GM23248 (cell line): ENCODE measurements at places on chromosomes 13 and 19.

DNA sequence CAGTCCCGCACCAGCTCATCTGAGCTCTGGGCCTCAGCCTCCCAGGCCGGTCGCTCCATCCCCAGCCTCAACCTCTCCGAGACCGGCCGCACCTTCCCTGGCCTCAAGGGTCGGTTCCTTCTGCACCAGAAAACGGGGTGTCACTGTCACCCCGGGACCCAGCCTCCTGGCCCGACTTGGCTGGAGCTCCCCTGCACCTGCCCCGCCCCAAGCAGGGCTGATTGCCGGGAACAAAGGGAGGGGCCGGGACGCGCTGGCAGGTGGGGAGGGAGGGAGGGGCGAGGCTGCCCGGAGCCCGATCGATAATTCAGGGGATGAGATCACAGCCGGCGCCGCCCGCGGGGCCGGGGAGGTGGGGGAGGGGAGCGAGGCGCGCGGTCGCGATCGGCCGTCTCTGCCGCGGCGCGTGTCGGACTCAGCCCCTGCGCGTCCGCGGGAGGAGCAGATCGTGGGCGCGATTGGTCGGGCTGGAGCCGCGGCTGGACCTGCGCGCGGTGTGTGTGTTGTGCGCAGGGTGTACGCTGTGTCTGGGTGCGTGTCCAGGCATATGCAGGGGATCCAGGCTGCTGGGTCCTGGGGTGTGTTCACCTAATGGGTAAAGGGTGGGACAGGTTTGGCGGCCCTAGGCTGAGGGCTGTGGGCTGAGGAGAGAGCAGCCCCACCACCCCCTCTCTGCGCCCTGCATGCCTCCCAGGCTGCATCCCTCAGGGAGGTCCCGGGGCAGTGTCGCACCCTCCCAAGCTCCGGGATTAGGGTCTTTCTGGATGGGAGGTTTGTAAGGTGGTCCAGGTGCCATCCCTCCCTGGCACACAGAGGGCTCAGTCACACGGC lies 1.1 kb upstream of the SHC2 start:
- H3K27me3 ChIP-seq, result peaks cover 19% of the 10 kb centered on the region
- H3K4me1 ChIP-seq, result no peaks in the 10 kb centered on the region
- DNase-seq, result peak; percentile 12
- H3K4me3 ChIP-seq, result no peak overlapping the region

- peaks cover 41% of the 10 kb centered on the region for H3K4me1 ChIP-seq
- peak overlapping the region; percentile 52 for H3K27ac ChIP-seq
- no peaks in the 10 kb centered on the region for H3K27me3 ChIP-seq
- peak overlapping the region; percentile 38 for H3K4me3 ChIP-seq
- peak; percentile 98 for DNase-seq
- no peaks in the 10 kb centered on the region for H3K36me3 ChIP-seq
These were observed 197.0 kb downstream of the COL4A1 start for GRCh38 chr13:110109910-110110309.

- no peak for DNase-seq
- H3K4me3 ChIP-seq, result no peak overlapping the region
- H3K4me1 ChIP-seq, result no peaks in the 10 kb centered on the region
- H3K36me3 ChIP-seq, result no peaks in the 10 kb centered on the region
These were observed 146.6 kb upstream of the GJB6 start for GRCh38 chr13:20378721-20379120.

DNA sequence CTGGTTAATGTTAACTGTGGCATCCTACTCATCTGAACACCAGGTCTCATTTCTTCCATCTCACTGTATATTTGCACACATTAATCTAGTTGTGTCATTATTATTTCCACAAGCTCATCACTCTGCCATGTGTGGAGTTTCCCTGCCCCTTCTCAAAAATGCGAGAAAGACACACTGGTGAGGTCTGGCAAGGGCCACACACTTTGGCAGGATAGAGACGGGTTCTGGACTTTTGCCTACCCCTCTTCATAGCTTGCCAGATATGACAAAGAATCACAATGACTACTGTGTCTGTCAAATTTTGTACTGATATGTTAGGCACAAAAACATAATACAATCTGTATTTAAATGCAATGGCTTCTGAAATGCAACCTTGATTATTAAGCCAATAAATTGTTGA lies 12.9 kb downstream of the GPR12 start:
- H3K4me1 ChIP-seq, result no peaks in the 10 kb centered on the region
- H3K27ac ChIP-seq, result no peak overlapping the region
- no peak overlapping the region for H3K4me3 ChIP-seq
- peaks cover 30% of the 10 kb centered on the region; the same call in 1 of the 2 replicates for H3K27me3 ChIP-seq

DNA sequence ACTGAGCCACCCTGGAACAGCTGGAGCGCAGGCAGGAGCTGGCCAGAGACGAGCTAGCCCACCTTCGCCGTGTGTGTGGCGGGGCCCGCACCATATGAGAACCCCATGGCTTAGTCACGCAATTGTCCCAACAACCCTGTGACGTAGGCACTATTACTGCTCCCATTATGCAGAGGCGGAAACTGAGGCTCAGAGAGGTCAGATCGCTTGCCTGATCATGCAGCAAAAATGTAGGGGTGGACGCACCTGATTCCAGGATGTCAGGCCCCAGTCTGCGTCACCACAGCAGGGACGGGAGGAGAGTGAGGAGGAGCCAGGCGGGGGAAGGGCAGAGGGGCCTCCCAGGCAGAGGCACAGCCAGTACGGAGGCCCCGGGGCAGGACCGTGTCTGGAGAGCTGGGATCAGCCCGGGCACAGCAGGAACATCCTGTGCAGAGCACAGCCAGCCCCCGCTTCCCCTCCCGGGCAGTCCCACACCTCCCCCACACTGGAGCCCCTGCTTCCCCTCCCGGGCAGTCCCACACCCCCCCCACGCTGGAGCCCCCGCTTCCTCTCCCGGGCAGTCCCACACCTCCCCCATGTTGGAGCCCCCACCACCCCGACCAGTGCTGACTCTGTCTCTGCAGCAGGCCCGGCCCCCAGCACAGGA lies 16.7 kb downstream of the PIP5K1C start:
- DNase-seq, result no peak
- H3K27me3 ChIP-seq, result no peaks in the 10 kb centered on the region
- H3K4me3 ChIP-seq, result no peak overlapping the region

GRCh38 chr19:37309834-37310575 lies 60.9 kb upstream of the ZNF527 start:
- H3K36me3 ChIP-seq, result no peaks in the 10 kb centered on the region
- no peaks in the 10 kb centered on the region for H3K27me3 ChIP-seq
- no peak overlapping the region for H3K4me3 ChIP-seq
- H3K27ac ChIP-seq, result no peak overlapping the region
- no peaks in the 10 kb centered on the region for H3K4me1 ChIP-seq

GRCh38 chr19:45972081-45972946 lies 1.4 kb downstream of the NOVA2 start:
- no peak overlapping the region for H3K4me3 ChIP-seq
- no peaks in the 10 kb centered on the region for H3K36me3 ChIP-seq
- DNase-seq, result no peak
- H3K4me1 ChIP-seq, result no peaks in the 10 kb centered on the region
